ENCODE measurements at places on chromosomes 13 and 19. TPM values are rescaled to one million over a fixed set of nuclear protein-coding genes. Genes with fewer than 3 reads are reported as not detected.

Gene ZNF470
- 1.7 TPM for total RNA-seq

Gene FOSB
- total RNA-seq = 13.9 TPM

Gene B3GNT8
- not detected for total RNA-seq

Gene AMER2
- not detected for total RNA-seq

Gene IGSF23
- total RNA-seq = 0.68 TPM

Gene ATXN8OS
- total RNA-seq = not detected

Gene GPALPP1
- total RNA-seq = 10.0 TPM

Gene DUXA
- total RNA-seq = not detected

Gene ALG5
- 35.1 TPM for total RNA-seq

Gene ZNF460
- total RNA-seq = 1.2 TPM

Gene SLC25A41
- 0.18 TPM for total RNA-seq

Gene WASF3
- total RNA-seq = 0.05 TPM

Gene TNNT1
- 96.6 TPM for total RNA-seq

Gene PRTN3
- total RNA-seq = not detected

Gene MBD3L3
- not detected for total RNA-seq

Gene CIC
- 56.8 TPM for total RNA-seq

Gene TIMM13
- 112 TPM for total RNA-seq

Gene PALM
- 17.2 TPM for total RNA-seq

Gene SIGLEC6
- not detected for total RNA-seq

Gene NKG7
- not detected for total RNA-seq

Gene CYSLTR2
- not detected for total RNA-seq

Gene GPC5
- total RNA-seq = not detected

Gene GPC6
- 5.8 TPM for total RNA-seq

Gene FUT1
- 0.05 TPM for total RNA-seq

Gene ADGRE2
- total RNA-seq = 0.59 TPM

Gene ZNF610
- not detected for total RNA-seq

Gene POP4
- 194 TPM for total RNA-seq

Gene S1PR4
- not detected for total RNA-seq

Gene CCDC169
- 0.37 TPM for total RNA-seq

Gene SOX21
- total RNA-seq = 0.49 TPM

Data from A549 treated with ZK216348 at 1 μM for 4 hours (cell line).